ENCODE measurements at places on chromosomes 2 and 18.
A peak's percentile ranks its signal among the peaks of the same experiment; 100 is the strongest.

- peak; percentile 38 for DNase-seq
Observed at GRCh38 chr2:231680992-231681852, 27.1 kb upstream of the PTMA start.

DNA sequence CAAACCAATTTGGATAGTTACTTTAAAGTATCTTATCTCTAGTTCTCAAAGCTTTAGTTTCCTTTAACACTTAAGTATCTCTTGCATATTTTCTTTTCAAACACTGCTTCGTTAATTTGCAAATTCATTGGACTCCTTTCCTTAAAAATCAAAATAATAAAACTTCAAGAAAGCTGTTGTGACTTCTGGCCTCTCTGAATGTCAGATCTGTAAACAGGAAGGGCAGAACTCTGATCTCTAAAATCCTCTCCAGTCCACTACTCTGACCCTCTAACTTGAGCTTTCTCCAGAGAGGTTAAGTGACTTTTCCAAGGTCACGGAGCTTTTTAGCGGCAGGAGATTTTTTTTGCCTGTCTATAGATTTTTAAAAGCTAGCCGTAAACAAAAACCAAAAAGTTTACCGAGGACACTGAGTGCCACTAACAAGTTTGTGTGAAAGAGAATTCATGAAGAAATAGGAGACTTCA is 155.5 kb downstream of the TGIF1 start:
- DNase-seq, result no peak

GRCh38 chr2:214730800-214731407 is 78.6 kb downstream of the BARD1 start:
- DNase-seq, result no peak

- DNase-seq, result no peak
Observed at GRCh38 chr2:156379071-156379470, 46.5 kb upstream of the NR4A2 start.

DNA sequence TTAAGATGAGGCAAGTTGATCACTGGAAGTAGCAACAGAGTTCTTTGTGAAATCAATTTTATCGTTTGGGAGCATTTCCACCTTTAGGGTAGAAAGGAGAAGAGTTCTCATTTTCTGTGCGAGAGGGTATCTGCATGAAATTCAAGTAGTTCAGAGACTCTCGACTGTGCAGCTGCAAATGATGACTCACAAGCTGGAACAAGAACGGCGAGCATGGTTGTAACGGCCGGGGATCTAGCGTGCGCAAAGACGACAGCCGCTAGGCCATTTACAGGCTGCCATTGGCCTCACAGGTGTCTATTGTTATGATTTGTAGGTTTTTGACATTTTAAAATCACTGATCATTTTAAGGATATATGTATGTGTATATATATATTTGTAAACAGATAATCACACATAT is 5.2 kb downstream of the KLHL29 start:
- DNase-seq, result no peak
